ENCODE measurements at places on chromosomes 3 and 15.
A peak's percentile ranks its signal among the peaks of the same experiment; 100 is the strongest.

- no peak for DNase-seq
Observed at GRCh38 chr3:130687327-130687726, 59.3 kb downstream of the PIK3R4 start.

- DNase-seq: no peak
Observed at GRCh38 chr3:64382153-64382552, 156.9 kb upstream of the PRICKLE2 start.

- DNase-seq: no peak
Observed at GRCh38 chr3:87420171-87420570, 143.8 kb upstream of the POU1F1 start.

GRCh38 chr3:126911162-126912026 lies 71.5 kb upstream of the PLXNA1 start:
- DNase-seq: peak; percentile 53

DNA sequence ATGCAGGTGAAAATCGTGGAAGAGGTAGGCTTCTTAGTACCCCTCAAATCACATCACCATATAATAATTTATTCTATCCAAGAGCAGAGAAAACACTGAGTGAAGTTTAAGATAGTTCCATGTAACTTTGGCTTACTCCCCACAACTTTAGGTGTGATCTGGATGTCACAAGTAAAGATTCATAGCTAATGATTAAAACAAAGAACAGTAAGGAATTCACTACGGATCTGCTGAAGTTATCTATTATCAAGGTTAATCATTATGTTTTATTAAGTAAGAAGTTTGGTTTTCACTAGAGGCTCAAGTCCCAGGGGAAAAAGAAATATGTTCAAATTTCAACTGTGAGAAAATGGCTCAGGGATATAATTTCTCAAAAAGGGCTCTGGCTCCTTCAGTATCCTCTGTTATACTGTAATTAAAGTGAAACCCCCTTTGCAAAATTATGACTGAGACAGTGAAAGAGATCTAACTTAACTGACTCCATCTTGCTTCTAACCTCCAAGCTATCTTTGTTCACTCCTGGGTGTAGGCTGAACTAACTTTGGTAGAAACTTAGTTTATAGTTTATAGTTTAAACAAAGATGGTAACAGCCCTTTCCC lies 17.1 kb downstream of the CD80 start:
- DNase-seq: no peak

- no peak for DNase-seq
Observed at GRCh38 chr3:4656059-4656458, 162.9 kb downstream of the ITPR1 start.

GRCh38 chr15:62742409-62743171 lies 300.0 kb upstream of the TPM1 start:
- no peak for DNase-seq

DNA sequence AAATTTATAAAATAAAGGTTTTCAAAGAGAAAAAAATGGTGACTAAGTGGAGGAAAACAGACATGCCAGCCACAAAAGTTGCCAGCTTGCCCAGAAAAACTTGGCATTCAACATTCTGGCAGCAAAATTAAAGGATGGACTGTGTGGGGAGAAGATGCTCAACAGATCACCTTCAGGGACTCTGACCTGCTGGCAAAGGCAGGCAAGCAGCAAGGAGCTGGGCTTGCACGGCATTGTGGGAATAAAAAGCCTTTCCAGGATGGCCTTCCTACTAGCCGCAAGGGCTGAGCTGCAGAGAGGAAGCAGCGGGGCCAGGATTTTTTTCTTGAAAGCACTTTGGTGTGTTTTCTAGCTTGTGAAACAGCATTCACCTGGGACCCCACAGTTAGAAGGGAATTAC lies 101.9 kb upstream of the CACNA2D3 start:
- DNase-seq: no peak

DNA sequence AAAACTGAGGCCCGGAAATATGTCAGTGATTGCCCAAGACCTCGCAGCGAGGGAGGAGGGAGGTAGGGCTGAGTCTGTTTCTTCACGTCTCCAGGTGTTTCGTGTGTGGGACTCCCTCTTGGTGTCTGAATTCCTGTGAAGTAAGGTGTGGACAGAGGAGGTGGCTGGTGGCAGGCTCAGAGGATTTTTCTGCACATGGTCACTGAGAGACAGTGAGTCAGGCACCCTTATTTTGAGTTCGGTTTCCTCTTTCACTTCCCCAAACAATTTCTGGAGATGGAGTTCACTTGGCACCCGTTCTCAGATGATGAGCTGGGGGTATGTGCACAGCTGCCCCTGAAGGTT lies 46.3 kb upstream of the VPS8 start:
- DNase-seq: no peak

DNA sequence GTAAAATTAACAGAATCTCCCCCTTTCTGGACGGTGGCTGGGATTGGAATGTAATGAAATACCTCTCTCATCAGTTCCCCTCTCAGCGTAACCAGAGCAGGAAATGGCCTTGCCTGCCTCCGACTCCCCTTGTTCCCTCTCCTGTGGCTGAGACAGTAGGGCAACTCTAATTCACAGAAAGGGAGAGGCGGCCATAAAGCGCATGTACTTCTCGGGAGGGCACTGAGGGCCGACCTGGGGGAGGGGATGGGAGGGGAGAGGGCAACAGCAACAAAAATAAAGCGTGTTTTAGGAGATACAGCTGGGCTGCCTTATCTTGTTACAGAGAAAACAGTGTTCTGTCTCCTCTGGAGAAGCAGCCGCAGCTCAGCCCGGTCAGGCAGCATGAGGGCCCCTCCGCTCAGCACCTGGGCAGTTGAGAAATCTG lies 783.3 kb upstream of the ARRDC4 start:
- no peak for DNase-seq

DNA sequence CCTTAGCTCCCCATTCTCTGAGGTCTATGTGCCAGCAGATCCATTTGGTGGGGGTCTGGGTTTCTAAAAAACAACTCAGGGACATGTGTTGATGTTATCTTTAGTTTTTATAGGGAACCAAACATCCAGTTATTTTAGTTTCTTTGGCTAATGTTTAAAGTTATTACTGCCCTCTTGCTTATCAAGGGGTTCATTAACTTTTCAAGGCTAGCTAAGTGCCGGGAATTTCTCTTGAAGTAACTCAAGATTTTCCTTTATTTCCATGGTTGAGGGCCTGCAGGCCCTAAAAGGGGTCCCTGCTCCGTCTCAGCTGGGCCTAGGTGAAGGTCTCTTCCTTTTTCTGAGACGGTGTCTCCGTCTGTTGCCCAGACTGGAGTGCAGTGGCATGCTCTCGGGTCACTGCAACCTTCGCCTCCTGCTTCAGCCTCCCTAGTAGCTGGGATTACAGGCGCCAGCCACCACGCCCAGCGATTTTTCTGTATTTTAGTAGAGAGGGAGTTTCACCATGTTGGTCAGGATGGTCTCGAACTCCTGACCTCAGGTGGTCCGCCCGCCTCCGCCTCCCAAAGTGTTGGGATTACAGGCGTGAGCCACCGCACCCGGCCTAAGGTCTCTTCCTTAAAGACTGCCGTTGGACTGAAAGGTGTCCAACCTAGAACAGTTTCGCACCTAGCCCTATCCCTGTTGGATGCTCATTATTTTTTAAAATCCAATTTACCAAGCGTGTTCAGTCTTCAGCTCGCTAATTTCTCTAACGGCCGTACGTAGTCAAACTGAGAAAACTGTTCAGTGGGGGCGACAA lies 1.3 kb upstream of the OXSR1 start:
- no peak for DNase-seq

DNA sequence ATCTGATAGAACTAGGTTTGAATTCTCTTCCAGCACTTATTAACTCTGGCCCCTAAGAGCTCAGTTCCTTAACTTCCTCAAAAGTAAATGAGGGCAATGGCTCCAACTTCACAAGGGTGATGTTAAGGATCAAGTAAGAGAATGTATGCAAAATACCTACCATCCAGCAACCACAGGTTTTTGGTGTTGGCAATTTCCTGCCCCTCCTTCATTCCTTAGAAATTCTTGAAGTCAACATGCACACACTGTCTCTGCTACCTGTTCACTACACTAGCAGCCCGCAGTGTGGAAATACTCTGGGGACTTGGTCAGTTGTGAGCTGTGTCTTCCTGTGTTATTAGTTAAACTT lies 5.0 kb downstream of the ZBED2 start:
- DNase-seq: no peak

GRCh38 chr3:86702381-86702958 lies 288.5 kb downstream of the VGLL3 start:
- DNase-seq: no peak

DNA sequence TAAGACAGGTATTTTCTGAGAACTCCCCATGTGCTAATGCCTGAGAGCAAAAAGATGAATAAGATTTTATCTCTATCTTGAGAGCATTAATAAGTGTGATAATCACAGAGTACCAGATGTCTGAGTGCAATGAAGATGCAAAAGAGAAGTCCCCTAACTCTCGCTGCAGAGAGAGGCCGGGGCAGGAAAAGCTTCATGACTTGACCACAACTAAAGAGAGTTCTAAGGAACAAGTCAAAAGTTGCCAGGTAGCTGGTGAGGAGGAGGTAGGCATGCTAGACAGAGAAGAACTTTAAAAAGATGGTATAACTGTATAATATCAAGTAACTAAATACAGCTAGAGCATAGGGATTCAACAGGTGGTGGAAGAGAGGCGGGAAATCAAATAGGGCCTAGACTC lies 28.8 kb downstream of the MTMR10 start:
- no peak for DNase-seq

- no peak for DNase-seq
Observed at GRCh38 chr15:67114846-67115585, 49.6 kb downstream of the SMAD3 start.

GRCh38 chr3:195916291-195916690 lies 7.9 kb upstream of the TNK2 start:
- no peak for DNase-seq

DNA sequence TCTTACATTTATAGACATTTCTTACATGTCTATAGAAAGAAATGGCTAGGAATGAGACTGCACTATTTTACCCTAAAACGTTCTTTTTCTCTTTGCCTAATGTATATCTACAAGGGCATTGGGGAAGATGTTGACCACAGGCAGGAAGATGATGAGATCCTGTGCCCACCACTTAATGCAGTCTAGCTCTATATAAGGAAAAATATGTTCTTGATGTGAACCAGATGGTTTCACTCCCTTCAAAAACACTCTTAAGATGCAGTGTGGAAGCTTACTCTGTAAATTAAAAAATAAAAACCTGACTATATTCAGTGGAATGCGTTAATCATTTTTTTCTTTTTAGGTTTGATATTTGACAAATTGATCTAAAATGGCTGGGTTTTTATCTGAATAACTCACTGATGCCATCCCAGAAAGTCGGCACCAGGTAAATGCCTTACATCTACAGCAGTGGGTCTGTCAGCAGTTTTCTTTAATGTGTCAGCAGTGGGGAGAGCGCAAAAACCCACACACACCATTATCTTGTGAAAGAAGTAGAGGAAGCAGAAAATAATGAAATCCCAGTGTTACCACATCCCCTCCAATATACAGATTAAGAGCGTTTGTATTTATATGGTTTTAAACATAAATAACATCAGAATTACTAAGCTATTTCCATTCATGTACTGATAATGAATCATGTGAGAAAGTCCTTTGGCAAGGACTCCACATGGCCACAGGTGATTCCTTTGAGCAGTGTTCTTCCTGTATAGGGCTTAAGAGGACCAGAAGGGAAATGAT lies 10.1 kb downstream of the AGTR1 start:
- DNase-seq: no peak

- no peak for DNase-seq
Observed at GRCh38 chr3:9080163-9080562, 116.9 kb upstream of the RAD18 start.

DNA sequence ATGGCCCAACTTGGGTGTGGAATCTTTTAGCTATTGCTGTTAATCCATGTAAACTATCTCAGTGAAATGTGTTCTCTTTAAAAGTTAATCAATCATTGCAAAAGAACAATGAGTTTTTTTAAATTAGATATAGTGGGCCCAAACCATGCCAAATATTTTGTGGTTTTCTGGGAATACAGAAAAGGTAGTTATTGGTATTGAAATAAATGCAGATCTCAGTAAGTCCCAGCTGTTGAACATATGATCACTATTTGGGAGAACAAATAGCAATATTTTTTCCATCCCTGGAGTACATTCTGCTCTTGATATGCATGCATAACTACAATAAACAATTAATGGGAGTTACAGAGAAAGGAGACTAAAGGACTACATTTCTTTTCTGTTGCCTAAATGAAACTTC lies 36.0 kb upstream of the LEKR1 start:
- DNase-seq: no peak

- no peak for DNase-seq
Observed at GRCh38 chr3:14852717-14853116, 34.0 kb downstream of the FGD5 start.

DNA sequence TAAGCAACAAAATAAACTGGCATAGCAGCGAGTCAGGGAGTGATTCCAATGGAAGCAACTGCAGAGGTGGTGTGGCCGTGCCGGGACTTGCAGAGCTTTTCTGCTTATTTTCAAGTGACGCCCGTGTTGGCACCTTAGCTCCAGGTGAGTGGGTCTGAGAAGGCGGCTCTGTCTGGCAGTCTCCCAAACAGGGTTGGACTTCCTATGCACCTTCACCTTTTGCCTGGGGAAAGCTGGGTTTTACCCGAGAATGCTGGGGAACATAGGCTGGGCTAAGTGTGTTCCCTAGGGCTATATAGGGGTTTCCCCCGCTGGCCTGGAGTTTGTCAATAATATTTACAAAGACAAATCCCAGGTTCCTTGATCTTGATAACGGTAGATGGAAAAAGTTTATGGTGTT lies 179.9 kb upstream of the TBL1XR1 start:
- no peak for DNase-seq

DNA sequence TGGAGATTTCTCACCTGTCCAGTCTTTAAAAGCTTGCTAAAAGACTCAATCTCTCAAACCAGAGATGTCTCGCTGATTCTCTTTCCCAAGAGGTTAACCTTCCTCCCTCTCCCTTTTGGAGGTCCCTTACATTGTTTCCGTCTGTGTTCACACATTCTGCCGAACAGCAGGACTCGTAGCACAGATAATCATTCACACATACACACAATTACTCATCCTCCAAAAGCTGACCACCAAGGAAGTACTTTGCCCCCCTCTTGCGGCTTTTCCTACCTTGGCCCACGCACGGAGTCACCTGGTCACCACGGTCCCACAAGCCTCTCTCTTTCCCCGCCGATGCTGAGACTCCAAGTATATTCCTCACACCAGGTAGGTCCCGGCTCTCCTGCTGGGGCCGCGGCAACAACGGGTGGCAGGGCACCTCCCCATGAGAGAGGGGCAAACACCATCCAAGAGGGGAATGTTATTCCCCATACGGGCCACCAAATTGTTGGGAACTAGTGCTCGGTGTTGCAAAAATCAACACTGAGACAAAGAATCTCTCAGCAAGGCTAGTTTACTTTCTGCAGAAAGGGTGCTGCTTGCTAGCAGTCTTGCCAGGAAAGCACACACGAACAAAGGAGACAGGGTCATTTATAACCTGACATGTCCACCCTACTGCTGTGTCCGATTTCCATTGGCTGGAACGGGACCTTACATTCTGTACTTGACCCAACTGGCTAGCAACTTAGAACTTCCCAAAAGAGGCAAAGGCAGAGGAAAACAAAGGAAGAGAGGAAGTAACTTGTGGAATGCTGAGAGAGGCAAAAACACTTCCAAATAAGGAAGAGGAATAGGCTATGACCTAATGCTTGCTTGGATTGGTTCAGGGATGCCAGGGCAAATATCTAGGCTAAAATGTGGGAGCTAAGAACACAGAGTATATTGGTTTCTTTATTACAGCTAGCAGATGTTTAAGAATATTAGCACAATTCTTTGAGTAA lies 102.1 kb upstream of the NECTIN3 start:
- DNase-seq: no peak
